ENCODE measurements at places on chromosomes 1 and 21. TPM values are rescaled to one million over a fixed set of nuclear protein-coding genes. Genes with fewer than 3 reads are reported as not detected.

GPR61 gene
- not detected for total RNA-seq

OR2L13 gene
- total RNA-seq: not detected

FMN2 gene
- total RNA-seq: 1.4 TPM

LYPD8 gene
- total RNA-seq: 0.51 TPM

PWP2 gene
- total RNA-seq: 10.1 TPM

THEMIS2 gene
- 4.3 TPM for total RNA-seq

LAMB3 gene
- 7.8 TPM for total RNA-seq

RGSL1 gene
- not detected for total RNA-seq

NOC2L gene
- 271 TPM for total RNA-seq

OR2T2 gene
- not detected for total RNA-seq

PEA15 gene
- total RNA-seq: 51.9 TPM

LCE1F gene
- not detected for total RNA-seq

CASP9 gene
- total RNA-seq: 5.5 TPM

KIF17 gene
- 0.06 TPM for total RNA-seq

S100A14 gene
- not detected for total RNA-seq

LMOD1 gene
- total RNA-seq: not detected

HPCA gene
- total RNA-seq: not detected

DMAP1 gene
- total RNA-seq: 10.6 TPM

PSRC1 gene
- 129 TPM for total RNA-seq

TACSTD2 gene
- not detected for total RNA-seq

PRAMEF26 gene
- total RNA-seq: not detected

FAM72D gene
- 5.5 TPM for total RNA-seq

C1QC gene
- total RNA-seq: not detected

MAST2 gene
- 17.1 TPM for total RNA-seq

TMCC2 gene
- 4.8 TPM for total RNA-seq

NFASC gene
- total RNA-seq: 5.8 TPM

KRTAP21-1 gene
- not detected for total RNA-seq

SH2D5 gene
- 1.3 TPM for total RNA-seq

AGMAT gene
- 4.3 TPM for total RNA-seq

OR2T11 gene
- total RNA-seq: not detected

MRPL24 gene
- total RNA-seq: 148 TPM

TINAGL1 gene
- 39.1 TPM for total RNA-seq

CR1L gene
- 0.69 TPM for total RNA-seq

C1orf185 gene
- total RNA-seq: not detected

CRYBG2 gene
- total RNA-seq: 0.51 TPM
